ENCODE measurements at places on chromosomes 11 and 22.

GRCh38 chr11:12810568-12810894, 136.3 kb downstream of the TEAD1 start:
- DNase-seq, result no peak

GRCh38 chr11:117796872-117797529, at the start of gene DSCAML1:
DSCAML1 (minus strand) TSS chr11:117797216; CDS start chr11:117797079, 137 bp downstream.
- DNase-seq, result peak; percentile 29

DNA sequence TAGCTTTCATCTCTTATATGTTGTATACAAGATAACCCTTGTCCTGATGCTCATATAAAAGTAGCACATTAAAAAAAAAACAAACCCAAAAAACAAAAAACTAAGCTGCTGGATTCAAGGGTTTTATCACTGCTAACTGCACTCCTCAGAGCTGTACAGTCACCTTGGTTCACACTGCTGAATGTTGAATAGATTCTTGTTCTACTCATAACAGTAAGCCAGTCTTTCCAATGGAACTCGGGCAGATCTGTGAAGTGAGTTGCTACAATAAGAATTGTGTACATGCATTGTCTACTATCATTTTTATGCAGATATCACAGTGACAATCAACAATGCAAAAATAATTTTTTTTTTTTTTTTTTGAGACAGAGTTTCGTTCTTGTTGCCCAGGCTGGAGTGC, 4.7 kb downstream of the HARBI1 start:
- no peak for DNase-seq

GRCh38 chr11:8327761-8328192, 64.1 kb upstream of the LMO1 start:
- DNase-seq, result no peak

DNA sequence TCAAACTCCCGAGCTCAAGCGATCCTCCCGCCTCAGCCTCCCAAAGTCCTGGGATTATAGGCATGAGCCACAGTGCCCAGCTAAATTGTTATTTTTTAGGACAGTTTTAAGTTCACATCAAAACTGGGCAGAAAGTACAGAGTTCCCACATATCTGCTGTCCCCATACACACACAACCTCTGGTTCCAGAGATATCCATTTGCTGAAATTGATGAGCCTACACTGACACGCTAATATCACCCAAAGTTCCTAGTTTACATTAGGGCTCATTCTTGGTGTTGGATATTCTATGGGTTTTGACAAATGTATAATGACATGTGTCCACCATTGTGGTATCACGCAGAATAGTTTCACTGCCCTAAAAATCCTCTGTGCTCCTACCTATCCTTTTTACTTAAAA, 2.7 kb upstream of the SEC14L4 start:
- no peak for DNase-seq

- DNase-seq, result no peak
These were observed 91.2 kb downstream of the ZBTB16 start for GRCh38 chr11:114150671-114151070.

- DNase-seq, result peak; percentile 8
These were observed 85.5 kb downstream of the ENTHD1 start for GRCh38 chr22:39808081-39808480.

DNA sequence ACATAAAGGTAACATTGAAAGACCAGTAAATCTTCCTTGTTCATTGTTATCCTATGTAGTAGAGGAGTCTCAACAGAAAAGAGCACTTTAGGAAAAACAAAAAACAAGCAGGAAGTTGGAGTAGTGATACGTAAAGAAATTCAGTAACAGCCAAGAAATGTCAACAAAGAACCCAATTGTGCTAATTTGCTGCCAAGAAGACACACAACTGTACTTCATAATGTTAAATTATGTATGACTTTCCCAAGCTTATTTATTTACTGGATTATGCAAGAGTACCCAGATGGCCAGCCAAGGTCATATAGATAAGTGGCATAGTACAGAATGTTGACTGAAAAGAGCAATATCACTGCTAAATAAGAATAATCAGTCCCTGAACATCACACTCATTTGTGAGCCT, 264.7 kb upstream of the CCDC179 start:
- DNase-seq, result no peak

GRCh38 chr22:34913826-34914225, 152.1 kb upstream of the ISX start:
- no peak for DNase-seq

- DNase-seq, result no peak
These were observed 2.4 kb upstream of the SCARF2 start for GRCh38 chr22:20439928-20440575.
